Activated CD4-positive, alpha-beta memory T cell treated with anti-CD3 and anti-CD28 coated beads, Interleukin-2, amount 10 ng/mL, durations not matched to agents 7 days and 5 days (primary cell): ENCODE measurements at places on chromosomes 16 and 17. TPM values are rescaled to one million over a fixed set of nuclear protein-coding genes. Genes with fewer than 3 reads are reported as not detected.

Gene NXPH3
- not detected for total RNA-seq

- no peak for DNase-seq
Measured at GRCh38 chr17:81723651-81724209, 11.6 kb downstream of the SLC25A10 start.

GRCh38 chr16:3968551-3968950 is 88.0 kb upstream of the CREBBP start:
- no peak for DNase-seq

- no peak for DNase-seq
Measured at GRCh38 chr17:58432806-58433573, 15.7 kb upstream of the RNF43 start.

DNA sequence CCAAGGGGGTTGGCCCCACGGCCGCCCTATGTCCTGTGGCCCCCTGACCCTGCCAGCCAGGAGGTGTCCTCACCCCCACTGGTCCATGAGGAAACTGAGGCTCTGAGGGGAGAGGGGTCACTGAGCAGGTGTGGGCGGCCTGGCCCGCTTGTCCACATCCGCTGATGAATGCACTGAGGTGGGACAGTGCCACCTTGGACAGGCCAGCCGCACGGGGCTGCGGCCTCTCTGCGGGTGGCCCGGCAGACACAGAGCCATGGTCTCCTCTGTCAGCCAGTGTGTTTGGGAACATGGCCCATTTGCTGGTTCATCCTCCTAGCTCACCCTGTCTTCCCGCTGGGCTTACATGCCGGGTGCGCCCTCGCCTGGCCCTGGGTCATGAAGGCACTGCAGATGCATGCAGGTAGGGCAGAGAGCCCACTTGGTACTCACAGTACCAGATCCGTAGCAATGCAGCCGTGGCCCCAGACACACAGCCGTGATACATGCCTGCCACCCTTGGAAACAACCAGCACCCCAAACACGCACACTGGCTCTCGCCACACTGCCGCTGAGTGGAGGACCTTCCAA is 93.9 kb downstream of the ENGASE start:
- no peak for DNase-seq

DNA sequence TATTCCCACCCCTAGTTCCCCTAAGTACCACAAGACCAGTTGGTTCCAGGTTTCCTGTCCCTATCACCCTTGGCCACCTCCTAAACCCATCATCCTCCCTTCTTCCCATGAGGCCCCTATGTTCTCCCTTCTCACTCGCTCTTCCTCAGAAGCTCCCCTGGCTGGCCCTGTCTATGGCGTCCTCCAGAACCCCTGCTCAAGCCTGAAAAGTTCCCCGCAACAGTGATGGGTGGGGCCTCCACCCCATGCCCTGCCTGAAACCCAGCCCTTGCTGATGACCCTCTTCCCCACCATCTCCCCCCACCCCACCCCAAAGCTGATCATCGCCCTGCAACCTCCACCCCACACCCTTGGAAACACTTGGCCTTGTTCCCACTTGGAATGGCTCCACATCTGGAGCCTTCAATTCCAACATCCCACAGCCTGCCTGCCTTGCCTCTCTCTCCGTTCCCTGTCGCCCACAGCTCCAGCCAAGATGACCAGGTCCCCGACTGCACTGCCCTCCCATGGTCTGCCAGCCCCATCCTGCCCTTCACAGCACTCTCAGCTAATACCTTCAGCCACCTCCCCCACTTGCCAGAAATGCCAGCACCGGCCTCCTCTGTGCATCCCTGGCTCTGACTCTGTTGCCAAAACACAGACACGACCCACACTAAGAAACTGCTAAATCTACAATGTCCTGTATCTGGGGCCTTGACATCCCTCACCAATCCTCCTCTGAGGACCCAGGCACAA is 10.5 kb downstream of the OSBPL7 start:
- DNase-seq = no peak

- no peak for DNase-seq
Measured at GRCh38 chr16:48446534-48446920, 61.3 kb upstream of the SIAH1 start.

GRCh38 chr17:16817201-16817600 is 127.2 kb downstream of the CCDC144A start:
- DNase-seq = no peak
